Anterior cingulate cortex (tissue), 58 donors: ENCODE measurements at places on chromosomes 7 and 10.

- no peak for DNase-seq
Measured at GRCh38 chr7:159015454-159016410, 128.9 kb downstream of the VIPR2 start.

- no peak for DNase-seq
Measured at GRCh38 chr7:90965211-90965610, 299.0 kb upstream of the FZD1 start.

DNA sequence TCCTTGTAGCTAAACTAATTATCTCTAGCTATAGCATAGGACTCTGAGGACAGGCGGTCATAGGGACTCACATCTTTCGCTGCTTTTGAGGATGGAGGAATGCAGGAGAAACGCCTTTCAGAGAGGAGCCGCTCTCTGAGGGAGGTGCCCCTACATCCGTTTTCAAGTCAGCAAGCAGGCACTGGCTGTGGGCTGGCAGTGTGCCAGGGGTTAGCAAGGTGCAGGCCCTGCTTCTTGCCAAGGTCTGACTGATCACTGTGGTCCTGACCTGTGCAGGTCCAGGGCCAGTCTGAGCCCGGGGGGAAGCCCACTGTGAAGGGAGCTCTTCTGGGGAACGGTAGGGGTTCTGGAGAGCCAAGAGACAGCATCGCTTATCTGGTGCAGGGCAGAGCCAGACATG is 89.4 kb downstream of the SH3PXD2A start:
- DNase-seq, result no peak

GRCh38 chr10:29239569-29240472 is 49.0 kb upstream of the LYZL1 start:
- DNase-seq, result no peak

GRCh38 chr7:126806614-126807013 is 446.1 kb downstream of the GRM8 start:
- DNase-seq, result no peak

DNA sequence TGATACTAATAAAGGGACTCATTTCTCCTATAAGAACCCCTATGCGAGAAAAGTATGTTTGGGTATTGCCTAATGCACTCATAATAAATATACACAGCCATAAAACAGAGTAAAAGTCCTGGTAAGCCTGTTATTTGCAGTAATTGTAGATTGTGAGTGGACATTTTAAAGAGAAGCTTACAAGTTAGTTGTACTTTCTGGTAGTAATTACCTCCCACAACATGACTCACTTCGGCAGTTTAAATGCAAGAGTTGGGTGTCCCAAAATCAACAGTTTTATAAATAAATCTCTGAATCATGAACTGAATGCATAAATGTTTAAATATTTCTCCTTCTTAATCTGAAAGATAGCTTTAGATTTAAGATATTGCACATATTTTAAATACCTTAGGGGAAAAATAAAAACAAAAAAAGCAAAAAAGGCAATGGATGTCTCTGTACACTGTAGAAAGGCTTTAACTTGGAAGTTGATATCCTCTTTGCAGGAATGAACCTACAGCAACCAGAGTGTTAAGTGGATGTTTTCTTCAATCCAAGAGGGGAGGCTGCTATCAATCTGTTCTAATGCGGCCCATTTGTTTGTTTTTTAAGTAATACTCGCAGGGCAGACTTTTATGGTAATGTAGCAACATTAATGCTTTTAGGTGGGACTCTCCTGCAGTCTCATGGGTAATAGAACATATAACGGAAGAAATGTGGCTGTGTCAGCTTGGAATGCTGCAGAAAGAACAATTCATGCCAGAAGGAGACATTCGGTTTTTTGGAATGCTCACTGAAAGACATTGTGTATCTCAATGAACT is 57.3 kb upstream of the ZEB1 start:
- no peak for DNase-seq

- DNase-seq, result no peak
Measured at GRCh38 chr7:37354656-37355131, 94.0 kb downstream of the ELMO1 start.

GRCh38 chr7:91343420-91343960 is 79.3 kb downstream of the FZD1 start:
- DNase-seq, result no peak

- peak; percentile 39 for DNase-seq
Measured at GRCh38 chr7:112422842-112423496, 27.3 kb upstream of the IFRD1 start.

DNA sequence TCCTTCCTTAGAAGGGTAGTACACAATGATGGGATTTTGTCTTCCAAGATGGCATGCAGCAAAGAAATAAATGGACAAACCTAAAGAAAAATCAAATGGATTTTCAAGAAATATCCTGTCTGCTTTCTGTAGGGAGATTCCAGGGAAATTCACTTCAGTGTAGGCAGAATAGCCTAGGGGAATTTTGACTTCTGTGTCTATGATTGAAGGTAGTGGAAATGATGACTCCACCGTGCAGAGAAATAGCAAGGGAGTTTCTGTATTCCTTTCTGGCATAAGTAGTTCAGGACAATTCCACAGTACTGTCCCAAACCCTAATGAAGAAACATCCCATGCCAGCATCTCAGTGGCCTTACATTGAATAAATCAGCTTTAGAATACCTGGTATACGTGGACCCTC is 9.5 kb downstream of the ATOH7 start:
- DNase-seq, result no peak

- no peak for DNase-seq
Measured at GRCh38 chr10:36114141-36114540, 472.0 kb upstream of the FZD8 start.

GRCh38 chr7:31284106-31284505 is 56.4 kb downstream of the NEUROD6 start:
- no peak for DNase-seq

DNA sequence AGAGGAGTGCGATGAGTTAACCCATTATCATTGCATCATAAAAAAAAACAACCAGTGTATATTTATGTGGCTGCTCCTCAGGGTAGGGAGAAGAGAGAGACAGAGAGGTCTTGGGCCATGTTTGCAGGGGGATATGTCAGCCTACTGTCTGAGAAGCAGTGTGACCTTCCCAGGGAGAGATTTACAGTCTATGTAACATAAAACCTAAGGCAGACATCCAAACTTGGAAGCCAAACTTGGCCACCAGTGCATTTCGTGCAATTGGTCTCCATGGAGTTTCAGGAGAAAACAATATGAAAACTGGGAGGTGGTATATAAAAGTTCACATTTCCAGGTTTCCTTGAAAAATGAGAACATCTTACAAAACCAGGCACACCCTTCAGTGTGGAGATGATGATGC is 85.9 kb upstream of the CXCL12 start:
- no peak for DNase-seq

GRCh38 chr10:129057856-129058663 is 409.0 kb upstream of the MGMT start:
- DNase-seq, result no peak

- DNase-seq, result no peak
Measured at GRCh38 chr10:5525561-5526341, 990 bp downstream of the CALML3 start.

DNA sequence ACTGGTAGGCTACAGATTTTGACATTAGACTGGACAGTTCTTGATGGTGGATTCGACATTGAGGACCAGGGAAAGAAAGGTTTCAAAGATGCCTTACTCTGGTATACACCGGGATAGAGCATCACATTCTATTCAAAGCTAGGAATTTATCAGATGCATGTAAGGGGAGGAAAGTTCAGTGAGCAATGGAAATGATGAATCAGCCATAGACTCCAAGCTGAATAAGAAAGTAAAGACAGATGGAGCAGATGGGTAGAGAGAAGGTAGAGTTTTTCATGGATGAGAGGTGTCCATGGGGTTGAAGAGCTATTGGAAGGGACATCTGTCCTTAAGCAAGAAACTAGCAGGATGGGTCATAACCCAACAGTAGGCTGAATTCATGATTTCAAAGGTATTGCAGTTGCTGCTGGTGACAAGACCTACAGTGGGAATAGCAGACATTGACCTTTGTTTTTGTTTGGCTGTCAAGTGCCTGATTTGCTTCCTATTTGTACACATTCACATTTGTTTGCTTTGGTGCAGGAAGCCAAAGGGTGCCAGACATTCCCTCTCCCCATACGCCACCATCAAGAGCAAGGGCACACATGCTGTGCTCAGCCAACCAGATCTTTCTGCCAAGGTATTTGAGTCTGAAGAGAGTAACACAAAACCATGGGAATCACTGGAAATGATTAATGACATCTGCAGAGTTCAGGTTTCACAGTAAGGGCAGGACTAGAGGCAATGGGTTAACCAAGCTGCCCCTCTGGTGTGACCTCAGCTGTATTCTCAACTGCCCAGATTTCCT is 8.6 kb upstream of the CACUL1 start:
- DNase-seq, result no peak

- DNase-seq, result no peak
Measured at GRCh38 chr7:108316708-108317107, 139.5 kb downstream of the NRCAM start.

GRCh38 chr7:33351709-33352108 is 222.3 kb downstream of the BBS9 start:
- no peak for DNase-seq

GRCh38 chr7:109751241-109751640 is 1181.6 kb downstream of the DNAJB9 start:
- no peak for DNase-seq

- DNase-seq, result no peak
Measured at GRCh38 chr10:57624066-57624465, 643.6 kb downstream of the IPMK start.

GRCh38 chr10:60645980-60646379 is 132.3 kb upstream of the CDK1 start:
- no peak for DNase-seq

DNA sequence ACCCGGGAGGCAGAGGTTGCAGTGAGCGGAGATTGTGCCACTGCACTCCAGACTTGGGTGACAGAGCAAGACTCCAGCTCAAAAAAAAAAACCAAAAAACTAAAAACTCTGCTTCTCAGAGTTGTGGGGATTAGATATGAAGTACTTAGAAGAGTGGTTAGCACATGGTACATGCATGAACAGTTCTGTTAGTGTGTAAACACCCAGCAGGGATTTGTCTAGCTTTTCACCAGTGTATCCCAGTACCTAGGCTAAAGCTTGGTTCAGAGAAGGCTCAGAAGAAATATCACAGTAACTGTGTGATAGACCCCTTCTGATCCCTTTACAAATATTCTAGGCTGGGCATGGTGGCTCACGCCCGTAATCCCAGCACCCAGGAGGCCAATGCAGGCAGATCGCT is 9.5 kb downstream of the PPIA start:
- no peak for DNase-seq

- DNase-seq, result no peak
Measured at GRCh38 chr7:11795231-11795630, 36.8 kb downstream of the THSD7A start.

- no peak for DNase-seq
Measured at GRCh38 chr7:7613210-7613609, 27.3 kb upstream of the UMAD1 start.

DNA sequence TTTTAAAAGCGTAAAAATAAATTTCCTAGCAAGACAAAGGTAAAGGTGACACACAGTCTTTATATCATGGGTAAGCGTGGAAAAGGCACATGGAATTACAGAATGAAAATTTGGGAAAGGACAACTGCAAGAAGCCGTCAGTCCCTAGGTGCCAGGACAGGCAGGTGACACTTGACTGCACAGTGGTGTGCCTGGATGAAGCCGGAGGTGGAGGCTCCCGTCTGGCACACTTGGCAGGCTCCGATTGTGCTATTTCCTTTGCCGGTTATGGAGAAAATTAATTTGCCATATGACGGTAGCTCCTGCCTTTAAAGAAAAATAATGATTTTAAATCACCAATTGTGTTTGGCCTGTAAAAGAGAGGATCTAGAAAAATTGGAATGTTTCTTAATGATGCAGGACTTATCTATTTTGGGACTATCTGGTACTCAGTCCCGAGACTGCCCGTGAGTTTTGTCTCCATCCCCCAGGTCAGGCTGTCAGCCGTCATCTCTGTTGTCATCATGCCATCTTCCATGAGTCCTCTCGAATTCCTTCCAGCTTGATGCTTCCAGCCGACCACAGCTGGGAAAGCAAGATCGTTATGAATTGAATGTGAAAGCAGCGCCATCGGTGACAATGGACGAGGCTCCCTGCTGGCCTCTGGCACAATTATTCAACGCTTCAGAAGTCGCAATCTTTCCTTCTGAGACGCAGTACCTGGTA is 56.2 kb upstream of the MGMT start:
- no peak for DNase-seq

- no peak for DNase-seq
Measured at GRCh38 chr10:80515941-80516340, 21.8 kb upstream of the SH2D4B start.

DNA sequence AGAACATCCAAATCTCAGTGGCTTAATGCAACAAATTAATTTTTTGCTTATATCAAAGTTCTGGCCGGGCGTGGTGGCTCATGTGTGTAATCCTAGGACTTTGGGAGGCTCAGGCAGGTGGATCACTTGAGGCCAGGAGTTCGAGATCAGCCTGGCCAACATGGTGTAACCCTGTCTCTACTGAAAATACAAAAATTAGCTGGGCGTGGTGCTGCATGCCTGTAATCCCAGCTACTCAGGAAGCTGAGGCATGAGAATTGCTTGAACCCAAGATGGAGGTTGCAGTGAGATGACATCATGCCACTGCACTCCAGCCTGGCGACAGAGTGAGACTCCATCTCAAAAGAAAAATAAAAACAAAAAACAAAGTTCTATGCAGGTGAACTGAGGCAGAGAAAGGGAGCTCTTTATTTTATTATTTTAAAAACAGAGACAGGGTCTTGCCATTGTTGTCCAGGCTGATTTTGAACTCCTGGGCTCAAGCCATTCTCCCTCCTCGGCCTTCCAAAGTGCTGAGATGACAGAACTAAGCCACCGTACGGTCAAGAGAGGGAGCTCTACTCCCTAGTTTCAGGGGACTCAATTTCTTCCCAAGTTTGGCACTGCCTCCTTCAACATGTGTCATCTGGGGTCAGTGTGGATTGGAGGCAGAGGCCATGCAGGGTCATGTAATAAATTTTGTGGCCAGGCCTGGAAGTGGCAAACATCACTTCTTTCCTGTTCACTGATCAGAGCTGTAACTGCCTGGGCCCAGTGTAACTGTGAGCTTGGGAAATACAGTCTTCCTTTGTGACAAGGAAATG is 2.4 kb downstream of the ADCK2 start:
- DNase-seq, result peak; percentile 12

- DNase-seq, result no peak
Measured at GRCh38 chr7:32532086-32532485, 36.8 kb downstream of the AVL9 start.

DNA sequence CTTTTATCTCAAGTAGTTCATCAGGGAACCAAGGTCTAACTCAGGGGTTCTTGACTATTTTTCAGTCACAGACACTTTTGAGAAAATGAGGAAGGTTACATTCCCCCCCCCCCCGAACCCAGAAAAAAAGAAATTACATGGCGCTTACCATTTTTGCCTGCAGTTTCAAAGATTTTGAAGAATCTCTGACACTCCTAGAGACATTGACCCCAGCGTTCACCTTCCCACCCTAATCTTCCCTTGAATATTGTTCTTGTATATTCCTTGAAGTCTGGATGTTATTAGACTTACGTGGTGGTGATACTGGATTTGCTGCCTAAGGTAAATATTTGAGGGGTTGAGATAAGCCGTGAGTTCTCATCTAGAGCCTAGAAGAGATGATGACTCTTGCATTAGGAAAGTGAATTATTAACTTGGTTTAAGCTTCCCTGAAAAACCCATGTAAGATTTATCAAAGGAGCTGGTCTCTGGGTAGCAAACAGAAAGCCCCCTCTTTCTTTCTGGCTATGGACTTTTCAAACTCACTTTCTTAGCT is 245.7 kb upstream of the FOXK1 start:
- DNase-seq, result no peak
